ENCODE measurements at places on chromosomes 4 and X.

- DNase-seq: no peak
These were observed 21.0 kb downstream of the MSN start for GRCh38 chrX:65688403-65688871.

- DNase-seq: no peak
These were observed 822.2 kb downstream of the RPA4 start for GRCh38 chrX:97705936-97706335.

- DNase-seq: no peak
These were observed 187.6 kb downstream of the DCLK2 start for GRCh38 chr4:150265806-150266205.

DNA sequence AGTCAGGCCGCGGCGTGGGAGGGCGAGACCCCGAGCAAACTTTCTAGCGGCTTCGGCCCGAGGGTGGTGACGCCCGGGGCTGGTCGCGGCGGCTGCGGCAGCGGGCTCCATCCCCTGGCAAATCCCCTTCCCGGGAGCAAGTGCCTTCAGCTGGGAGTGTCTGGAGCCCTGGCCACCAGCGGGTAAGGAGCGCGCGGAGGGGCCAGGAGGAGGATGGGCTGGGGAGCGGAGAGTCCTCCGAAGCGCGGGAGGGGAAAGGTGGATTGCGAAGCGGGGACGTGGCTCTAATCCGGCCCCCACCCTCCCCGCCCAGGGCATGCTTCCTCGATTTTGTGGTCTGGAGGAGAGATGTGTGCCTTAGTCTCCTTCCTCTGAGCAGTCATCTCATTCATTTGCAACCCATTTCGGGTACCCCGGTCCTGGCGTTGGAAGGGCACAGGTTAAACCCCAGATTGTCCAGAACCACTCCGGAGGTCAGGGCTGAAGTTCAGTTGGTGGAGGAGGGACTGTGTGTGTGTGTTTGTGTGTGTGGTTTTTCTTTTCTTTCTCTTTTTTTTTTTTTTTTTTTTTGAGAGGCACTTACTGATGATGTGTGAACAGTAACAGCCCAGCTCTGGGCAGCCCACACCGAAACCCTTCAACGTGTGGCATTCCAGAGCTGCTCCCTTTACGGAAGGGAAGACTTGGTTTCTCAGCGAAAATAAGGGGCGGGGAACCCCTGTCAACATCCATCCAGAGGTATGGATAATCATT lies 516 bp downstream of the SGMS2 start:
- DNase-seq: no peak

GRCh38 chrX:1401611-1402430 lies 9.9 kb upstream of the SLC25A6 start:
- no peak for DNase-seq

GRCh38 chr4:153523164-153523796 lies 57.1 kb downstream of the TMEM131L start:
- no peak for DNase-seq

- no peak for DNase-seq
These were observed 23.8 kb upstream of the PLK4 start for GRCh38 chr4:127856813-127857447.

GRCh38 chr4:39335566-39335965 lies 30.6 kb downstream of the RFC1 start:
- DNase-seq: no peak
